Left kidney (tissue), 8 donors: ENCODE measurements at places on chromosomes 5 and 9. TPM values are rescaled to one million over a fixed set of nuclear protein-coding genes. Genes with fewer than 3 reads are reported as not detected.

The EEIG1 gene
- polyA plus RNA-seq: 34.2 TPM

The ARL10 gene
- polyA plus RNA-seq: 16.8 TPM

The PLPP7 gene
- polyA plus RNA-seq: 1.9 TPM

The WDR38 gene
- polyA plus RNA-seq: 0.22 TPM

The SPATA31C1 gene
- polyA plus RNA-seq: 0.58 TPM

- no peak for DNase-seq
These were observed 139.1 kb downstream of the KCNIP1 start for GRCh38 chr5:170642776-170643436.

- DNase-seq: no peak
These were observed 13.5 kb upstream of the NDFIP1 start for GRCh38 chr5:142095035-142095434.

GRCh38 chr9:120877276-120878034, 467 bp upstream of the PHF19 start:
- DNase-seq: peak; percentile 48

GRCh38 chr5:55934115-55934613, 60.6 kb downstream of the IL6ST start:
- no peak for DNase-seq

DNA sequence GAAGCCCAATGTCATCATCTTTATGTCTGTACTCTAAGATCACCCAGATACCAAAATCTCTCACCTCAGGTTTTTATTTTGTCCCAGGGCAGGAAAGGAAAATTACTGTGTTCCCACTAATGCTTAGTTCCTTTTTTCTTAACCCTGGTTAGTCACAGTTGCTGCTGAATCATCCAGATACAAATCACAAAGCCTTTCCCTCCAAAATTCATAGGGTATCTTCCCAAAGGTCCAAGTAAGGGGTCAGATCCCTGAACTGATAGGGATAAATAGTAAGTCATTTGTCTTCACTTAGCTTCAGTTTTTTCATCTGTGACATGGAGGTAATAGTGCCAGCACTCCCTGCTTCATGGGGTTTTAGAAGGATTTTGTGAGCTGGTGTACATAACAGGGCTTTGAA, 2.2 kb downstream of the PLCXD3 start:
- no peak for DNase-seq
